Endothelial cell (in vitro differentiated cells): ENCODE measurements at places on chromosomes 16 and 17. TPM values are rescaled to one million over a fixed set of nuclear protein-coding genes. Genes with fewer than 3 reads are reported as not detected.

DNA sequence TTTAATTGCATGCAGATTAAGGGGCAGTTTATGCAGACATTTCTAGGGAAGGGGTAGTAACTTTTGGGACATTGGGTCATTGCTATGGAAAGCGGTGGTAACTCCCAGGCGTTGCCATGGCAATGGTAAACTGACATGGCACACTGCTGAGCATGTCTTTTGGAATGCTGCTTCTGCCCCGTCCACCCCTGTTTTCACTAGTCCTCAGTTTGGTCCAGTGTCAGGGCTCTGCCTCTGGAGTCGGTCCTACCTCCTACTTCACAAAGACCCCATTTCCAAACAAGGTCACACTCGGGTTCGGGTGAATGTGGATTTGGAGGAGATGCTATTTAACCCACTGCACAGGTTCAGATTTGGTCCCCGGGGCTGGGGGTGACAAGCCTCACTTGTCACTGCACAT lies 2.9 kb downstream of the IL34 start:
- no peak overlapping the region for H3K4me3 ChIP-seq
- H3K36me3 ChIP-seq = peaks cover 5% of the 10 kb centered on the region
- DNase-seq = no peak

GRCh38 chr16:3021449-3022207 lies 1.5 kb downstream of the TNFRSF12A start:
- H3K4me1 ChIP-seq = peaks cover 24% of the 10 kb centered on the region
- no peak overlapping the region for H3K27ac ChIP-seq
- DNase-seq = peak; percentile 68
- H3K27me3 ChIP-seq = peaks cover 27% of the 10 kb centered on the region

SDR42E1 gene
- 0.74 TPM for total RNA-seq

GRCh38 chr17:29622337-29623282 lies at the start of gene CORO6:
Gene CORO6, minus strand, starts transcription at chr17:29622912. Its CDS starts 1,491 bp downstream, at chr17:29621421.
- H3K36me3 ChIP-seq = peaks cover 7% of the 10 kb centered on the region
- H3K4me1 ChIP-seq = peaks cover 6% of the 10 kb centered on the region
- peak within 1 kb of the TSS; percentile 73 for H3K4me3 ChIP-seq
- DNase-seq = peak; percentile 75
- H3K27ac ChIP-seq = no peak within 1 kb of the TSS

NPIPB5 gene
- total RNA-seq = 160 TPM

DNA sequence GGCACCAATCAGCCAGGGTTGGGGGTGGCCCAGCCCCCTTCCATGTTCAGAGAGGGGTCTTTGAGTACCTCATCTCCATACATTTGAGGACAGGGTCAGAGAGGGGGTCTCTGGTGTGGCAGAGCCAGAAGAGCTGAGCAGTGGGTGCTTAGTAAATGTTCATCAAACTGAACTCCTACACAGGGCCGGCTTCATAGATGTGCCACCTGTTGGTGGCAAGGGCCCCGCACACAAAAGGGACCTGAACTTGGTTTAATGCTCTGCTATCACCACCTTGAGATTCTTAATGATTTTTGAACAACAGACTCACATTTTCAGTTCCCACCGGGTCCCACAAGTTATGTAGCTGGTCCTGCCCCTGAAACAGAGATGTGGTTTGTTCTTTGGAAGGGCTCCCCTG lies 9.0 kb upstream of the C1QL1 start:
- H3K27me3 ChIP-seq = peaks cover 12% of the 10 kb centered on the region
- no peak overlapping the region for H3K27ac ChIP-seq
- peaks cover 4% of the 10 kb centered on the region for H3K4me1 ChIP-seq
- H3K36me3 ChIP-seq = no peaks in the 10 kb centered on the region
- H3K4me3 ChIP-seq = no peak overlapping the region
- DNase-seq = no peak

GUCY2D gene
- not detected for total RNA-seq

- H3K36me3 ChIP-seq = peaks cover 3% of the 10 kb centered on the region
- no peak for DNase-seq
These were observed at the start of gene SERPINF2 for GRCh38 chr17:1742371-1743087. Gene SERPINF2, plus strand, starts transcription at chr17:1742871. Its CDS starts 2,125 bp downstream, at chr17:1744996.

- peaks cover 1% of the 10 kb centered on the region for H3K27me3 ChIP-seq
- no peak overlapping the region for H3K4me3 ChIP-seq
- DNase-seq = no peak
- peaks cover 22% of the 10 kb centered on the region for H3K4me1 ChIP-seq
- peaks cover 23% of the 10 kb centered on the region for H3K36me3 ChIP-seq
- H3K27ac ChIP-seq = peak overlapping the region; percentile 80
These were observed 89.2 kb downstream of the ABR start for GRCh38 chr17:1090465-1091189.

TERB1 gene
- 0.10 TPM for total RNA-seq

GRCh38 chr17:2450016-2450650 lies 49.3 kb upstream of the MNT start:
- no peak for DNase-seq
- H3K4me3 ChIP-seq = no peak overlapping the region
- peaks cover 8% of the 10 kb centered on the region for H3K36me3 ChIP-seq
- peaks cover 2% of the 10 kb centered on the region for H3K27me3 ChIP-seq

TMC7 gene
- 16.9 TPM for total RNA-seq

DNA sequence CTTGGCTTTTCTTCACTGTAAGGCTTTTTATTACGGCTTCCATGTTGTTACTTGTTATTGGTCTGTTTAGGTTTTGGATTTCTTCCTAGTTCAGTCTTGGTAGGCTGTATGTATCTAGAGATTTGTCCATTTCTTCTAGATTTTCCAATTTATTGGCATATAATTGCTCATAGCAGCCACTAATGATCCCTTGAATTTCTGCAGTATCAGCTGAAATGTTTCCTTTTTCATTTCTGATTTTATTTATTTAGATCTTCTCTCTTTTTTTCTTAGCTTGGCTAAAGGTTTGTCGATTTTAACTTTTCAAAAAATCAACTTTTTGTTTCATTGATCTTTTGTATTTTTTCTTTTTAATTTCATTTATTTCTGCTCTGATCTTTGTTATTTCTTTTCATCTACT lies 18.5 kb downstream of the NLRP1 start:
- no peaks in the 10 kb centered on the region for H3K4me1 ChIP-seq
- H3K27me3 ChIP-seq = peaks cover 1% of the 10 kb centered on the region
- DNase-seq = no peak
- no peak overlapping the region for H3K27ac ChIP-seq
- no peaks in the 10 kb centered on the region for H3K36me3 ChIP-seq

HS3ST3A1 gene
- total RNA-seq = 1.1 TPM

DNA sequence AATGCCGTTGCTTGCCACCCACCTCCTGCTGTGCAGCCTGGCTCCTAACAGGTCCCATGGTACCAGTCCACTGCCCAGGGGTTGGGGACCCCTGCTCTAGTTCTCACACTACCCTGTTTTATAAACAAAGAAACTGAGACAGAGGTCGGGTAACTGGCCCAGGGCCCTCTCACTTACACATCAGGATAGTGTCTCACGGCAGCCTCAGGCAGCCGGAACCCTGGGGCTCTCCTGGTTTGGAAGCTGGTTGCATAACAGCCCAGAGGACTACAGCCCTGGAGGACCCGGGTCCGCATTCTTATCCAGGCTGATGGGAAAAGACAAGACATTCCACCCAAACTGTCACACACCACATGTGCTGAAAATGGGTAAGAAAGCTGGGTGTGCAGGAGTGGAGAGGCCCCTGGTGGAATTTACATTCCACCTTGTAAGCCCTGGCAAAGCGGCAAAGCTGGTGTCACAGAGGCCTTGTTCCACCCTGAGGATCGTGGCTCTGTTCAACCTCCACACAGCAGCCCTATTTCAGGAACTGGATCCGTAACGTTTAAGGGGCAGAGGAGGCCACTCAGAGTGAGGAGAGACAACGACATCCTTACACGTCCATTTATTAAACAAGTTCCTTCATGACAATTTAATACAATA lies 9.8 kb downstream of the CMTM3 start:
- DNase-seq = no peak
- H3K36me3 ChIP-seq = peaks cover 26% of the 10 kb centered on the region
- H3K27me3 ChIP-seq = peaks cover 7% of the 10 kb centered on the region
- H3K4me1 ChIP-seq = peaks cover 24% of the 10 kb centered on the region
- no peak overlapping the region for H3K4me3 ChIP-seq

DNA sequence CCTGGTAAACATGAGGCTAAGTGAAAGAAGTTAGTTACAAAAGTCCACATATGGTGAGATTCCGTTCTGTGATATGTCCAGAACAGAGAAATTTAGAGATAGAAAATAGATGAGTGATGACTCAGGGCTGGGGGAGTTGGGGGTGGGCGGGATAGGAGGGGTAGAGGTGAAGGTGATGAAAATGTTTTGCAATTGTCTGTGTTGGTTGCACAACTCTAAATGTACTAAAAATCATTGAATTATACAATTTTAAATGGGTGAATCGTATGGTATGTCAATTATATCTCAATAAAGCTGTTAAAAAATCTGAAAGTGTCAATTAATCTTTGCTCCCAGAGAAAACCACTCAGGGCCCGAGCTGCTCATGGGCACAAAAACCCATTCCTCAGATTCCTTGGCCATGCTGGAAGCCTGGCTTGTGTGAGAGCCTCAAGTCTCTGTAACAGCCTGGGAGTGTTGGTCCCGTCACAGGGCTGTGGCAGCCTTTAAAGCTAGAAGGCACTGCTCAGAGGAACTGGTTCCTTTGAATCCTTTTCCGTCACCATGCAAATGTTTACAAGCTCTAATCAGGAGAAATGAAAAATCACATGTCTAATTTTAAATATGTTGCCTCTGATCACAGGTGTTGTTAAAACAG lies 225.3 kb downstream of the WWOX start:
- no peaks in the 10 kb centered on the region for H3K4me1 ChIP-seq
- no peak for DNase-seq
- H3K27me3 ChIP-seq = no peaks in the 10 kb centered on the region

- H3K4me3 ChIP-seq = no peak overlapping the region
- H3K27me3 ChIP-seq = peaks cover 1% of the 10 kb centered on the region
- H3K4me1 ChIP-seq = peaks cover 19% of the 10 kb centered on the region
- no peaks in the 10 kb centered on the region for H3K36me3 ChIP-seq
- H3K27ac ChIP-seq = peak overlapping the region; percentile 67
- DNase-seq = no peak
These were observed 8.1 kb downstream of the CLTC start for GRCh38 chr17:59627770-59628171.

- H3K4me3 ChIP-seq = no peak overlapping the region
- H3K4me1 ChIP-seq = peaks cover 24% of the 10 kb centered on the region
- DNase-seq = no peak
- no peaks in the 10 kb centered on the region for H3K36me3 ChIP-seq
- H3K27ac ChIP-seq = no peak overlapping the region
These were observed 7.9 kb upstream of the CLDN9 start for GRCh38 chr16:3004781-3005284.

YPEL2 gene
- total RNA-seq = 16.7 TPM
